ENCODE measurements at places on chromosomes 13 and 19.

GRCh38 chr13:33798023-33798422 is 19.9 kb upstream of the RFC3 start:
- DNase-seq: no peak

DNA sequence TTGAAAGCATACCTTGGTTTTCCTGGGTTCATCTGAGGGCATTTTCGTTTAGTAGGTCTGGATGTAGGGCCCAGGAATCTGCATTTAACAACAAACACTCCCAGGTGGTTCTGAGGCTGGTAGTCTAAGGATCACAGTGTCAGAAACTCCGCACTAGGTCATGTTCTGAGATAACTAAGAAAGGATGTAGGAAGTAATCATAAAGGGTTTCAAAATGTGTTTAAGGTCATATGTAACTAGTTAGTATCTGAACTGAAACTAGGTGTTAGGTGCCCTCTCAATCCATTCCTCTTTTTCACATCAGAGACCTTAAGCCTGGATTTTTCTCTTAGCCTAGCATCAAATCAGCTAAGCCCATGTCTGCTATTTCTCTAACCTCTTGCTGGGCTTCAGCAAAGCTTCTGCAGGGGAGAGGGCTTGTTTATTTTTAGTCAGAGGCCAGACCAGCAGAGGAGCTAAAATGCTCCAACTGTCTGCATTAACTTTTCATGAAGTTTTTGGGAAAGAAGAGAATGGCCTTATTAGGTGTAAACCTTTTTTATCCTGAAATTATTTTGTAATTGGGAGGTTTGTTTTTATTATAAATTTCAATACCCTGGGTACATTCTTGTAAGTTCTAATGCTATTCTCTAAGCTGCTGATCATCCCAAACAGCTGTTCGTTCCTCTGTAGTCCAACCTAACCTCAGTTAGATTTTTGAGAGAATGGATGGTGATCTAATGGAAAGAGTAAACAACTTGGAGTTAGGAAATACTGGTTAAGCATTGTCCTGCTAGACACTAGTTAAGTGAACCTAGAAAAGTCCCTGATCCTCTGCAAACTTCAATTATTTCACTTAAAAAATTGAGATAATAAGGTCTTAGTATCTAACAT is 262.8 kb upstream of the RFC3 start:
- DNase-seq: no peak

- no peak for DNase-seq
Observed at GRCh38 chr13:60329221-60329923, 67.6 kb upstream of the TDRD3 start.

- DNase-seq: no peak
Observed at GRCh38 chr19:3544742-3545668, 6.0 kb downstream of the TEKTIP1 start.

- DNase-seq: no peak
Observed at GRCh38 chr19:50204081-50204428, 633 bp downstream of the MYH14 start.

DNA sequence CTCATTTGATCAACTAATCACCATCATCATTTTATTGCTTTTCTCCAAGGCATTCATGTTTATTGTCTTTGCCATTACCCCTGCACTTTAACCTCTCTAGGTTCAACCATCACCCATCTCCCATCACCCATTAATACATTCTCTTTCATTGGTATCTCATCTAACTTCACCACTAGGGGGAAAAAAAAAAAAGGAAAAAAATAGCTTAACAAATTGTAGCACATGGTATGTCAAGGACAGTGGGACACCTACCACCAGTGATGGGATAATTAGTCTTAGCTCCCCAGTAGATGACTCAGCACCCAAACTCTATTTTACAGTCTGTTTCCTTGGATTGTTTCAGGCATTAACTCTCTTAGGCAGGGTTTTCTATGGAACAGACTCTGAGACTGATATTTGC is 1770.2 kb upstream of the MIR17HG start:
- no peak for DNase-seq

DNA sequence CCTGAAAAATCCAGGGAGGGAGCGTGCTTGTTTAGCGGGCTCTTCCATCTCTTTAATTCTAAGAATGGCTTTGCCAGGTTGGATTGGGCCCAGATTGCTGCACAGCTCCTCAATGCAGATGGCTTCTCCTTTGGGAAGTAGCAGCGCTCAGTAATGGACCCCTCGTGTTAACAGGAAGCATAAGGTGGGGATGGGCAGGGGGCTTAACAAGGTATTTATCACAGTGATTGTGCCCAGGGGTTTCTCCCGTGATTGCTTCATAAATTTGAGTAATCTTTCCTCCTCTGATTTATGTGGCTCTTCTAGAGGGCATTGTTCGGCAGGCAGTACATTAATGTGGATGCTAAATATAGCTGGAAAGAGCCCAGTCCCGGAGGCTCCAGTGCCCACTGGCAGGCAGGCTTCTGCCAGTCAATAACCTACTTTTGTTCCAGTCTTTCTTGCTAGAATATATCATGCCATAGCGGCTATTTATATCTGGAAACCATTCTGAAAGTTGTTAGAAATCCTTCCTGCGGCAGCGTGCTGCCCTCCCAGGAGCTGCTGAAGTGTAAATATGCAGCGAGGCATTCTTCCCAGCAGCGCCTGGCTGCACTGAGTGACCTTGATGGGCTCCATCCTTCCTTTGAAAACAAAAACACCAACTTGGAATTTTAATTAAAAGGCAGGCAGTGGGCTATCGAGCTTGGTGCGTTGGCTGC is 65.0 kb downstream of the FGF9 start:
- no peak for DNase-seq

DNA sequence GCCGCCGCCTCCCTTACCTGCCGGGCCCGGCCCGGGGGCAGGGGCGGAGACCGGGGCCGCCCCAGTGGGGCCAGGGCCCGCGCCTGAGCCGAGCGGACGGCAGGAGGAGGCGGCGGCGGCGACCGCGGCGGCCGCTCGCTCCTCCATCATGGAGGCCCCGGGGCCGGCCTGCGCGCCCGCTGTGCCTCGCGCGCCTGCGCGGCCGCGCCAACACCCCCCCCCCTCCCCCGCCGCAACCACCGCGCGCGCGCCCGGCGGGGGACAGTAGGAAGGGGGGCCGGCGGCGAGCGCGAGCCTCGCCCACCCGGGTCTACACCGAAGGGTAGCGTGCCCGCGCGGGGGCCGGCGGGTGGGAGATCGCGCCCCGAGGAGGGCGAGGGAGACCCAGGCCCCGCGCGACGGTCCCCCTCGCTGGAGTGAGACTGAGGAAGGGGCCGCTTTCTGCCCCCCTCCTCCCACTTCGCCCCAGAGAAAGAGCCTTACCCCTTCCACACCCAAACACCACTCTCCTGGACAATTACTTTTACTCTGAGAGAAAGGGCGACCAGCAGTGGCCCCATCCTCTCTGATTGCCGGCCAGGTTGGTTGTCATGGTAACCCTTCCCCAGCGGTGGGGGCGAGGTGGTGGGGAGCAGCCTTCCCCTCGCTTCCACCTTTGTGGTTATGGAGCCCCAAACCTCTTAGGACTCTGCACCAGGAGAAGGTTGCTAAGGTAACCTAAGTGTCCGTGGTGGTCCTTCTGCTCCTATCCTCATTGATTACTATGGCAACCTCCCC is at the start of gene STRN4:
Gene STRN4, minus strand, starts transcription at position 170 of the 777 bp plus-strand sequence. Its CDS starts 20 bp downstream, at position 150.
- DNase-seq: no peak

GRCh38 chr13:45301263-45301662 is 39.7 kb downstream of the TPT1 start:
- DNase-seq: no peak

- no peak for DNase-seq
Observed at GRCh38 chr13:112438515-112438914, 62.4 kb downstream of the SPACA7 start.

DNA sequence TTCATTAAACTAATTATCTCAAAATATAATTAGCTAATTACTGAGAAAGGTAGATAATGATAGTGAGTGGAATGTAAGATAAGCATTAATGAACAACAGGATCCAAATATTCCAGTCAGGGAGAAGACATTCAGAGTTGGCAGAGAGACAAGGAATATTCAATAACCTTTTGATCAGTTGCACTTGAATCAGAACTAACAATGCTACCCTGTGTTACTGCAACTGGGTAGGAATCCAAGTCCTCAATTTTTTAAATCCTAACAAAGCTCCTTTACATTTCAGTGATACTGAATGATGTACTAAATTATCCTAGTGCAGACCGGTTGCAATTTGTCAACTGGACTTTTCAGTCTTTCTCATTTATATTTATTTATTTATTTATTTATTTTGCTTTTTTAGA is 107.1 kb upstream of the MIR17HG start:
- no peak for DNase-seq

- DNase-seq: no peak
Observed at GRCh38 chr19:30137747-30138146, 195.7 kb downstream of the URI1 start.

DNA sequence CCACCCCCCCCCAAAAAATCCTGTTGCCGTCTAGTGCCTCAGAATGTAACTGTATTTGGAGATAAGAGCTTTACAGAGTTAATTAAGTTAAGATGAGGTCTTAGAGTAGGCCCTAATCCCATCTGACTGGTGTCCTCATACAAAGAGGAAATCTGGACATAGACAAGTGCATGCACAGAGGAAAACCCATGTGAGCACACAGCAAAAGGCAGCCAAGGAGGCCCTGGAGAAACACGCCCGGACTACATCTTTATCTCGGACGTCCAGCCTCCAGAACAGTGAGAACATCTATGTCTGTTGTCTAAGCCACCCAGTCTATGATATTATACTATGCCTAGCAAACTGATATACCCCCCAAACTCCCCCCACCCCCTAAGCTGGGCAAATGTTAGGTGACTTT is 193.8 kb downstream of the KATNAL1 start:
- DNase-seq: no peak

GRCh38 chr19:3125900-3126524 is 9.8 kb upstream of the GNA15 start:
- no peak for DNase-seq

GRCh38 chr19:6589711-6590257 is 1.2 kb downstream of the CD70 start:
- no peak for DNase-seq

DNA sequence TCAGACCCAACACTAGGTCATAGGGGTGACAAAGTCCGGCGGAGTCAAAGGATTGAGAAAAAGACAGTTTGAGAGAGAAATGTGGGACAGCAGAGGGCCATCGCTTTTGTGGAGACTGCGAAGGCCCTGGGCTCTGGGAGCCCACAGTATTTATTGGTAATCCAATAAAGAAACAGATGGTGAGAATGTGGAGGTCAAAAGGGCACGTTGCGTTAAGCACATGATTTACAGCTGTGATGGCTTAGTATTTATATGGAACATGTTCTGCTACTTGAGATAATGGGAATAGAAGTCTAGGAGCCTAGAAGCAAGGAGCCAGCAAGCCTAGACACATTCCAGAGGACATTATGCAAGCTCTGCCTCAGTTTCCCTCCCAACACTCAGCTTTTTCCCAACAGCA is 2521.1 kb downstream of the PCDH9 start:
- DNase-seq: no peak

- DNase-seq: no peak
Observed at GRCh38 chr19:13164343-13165161, 14.3 kb downstream of the IER2 start.

- no peak for DNase-seq
Observed at GRCh38 chr13:30077240-30077735, 226.9 kb upstream of the UBL3 start.

GRCh38 chr13:100796463-100796862 is 121.9 kb upstream of the TMTC4 start:
- no peak for DNase-seq

DNA sequence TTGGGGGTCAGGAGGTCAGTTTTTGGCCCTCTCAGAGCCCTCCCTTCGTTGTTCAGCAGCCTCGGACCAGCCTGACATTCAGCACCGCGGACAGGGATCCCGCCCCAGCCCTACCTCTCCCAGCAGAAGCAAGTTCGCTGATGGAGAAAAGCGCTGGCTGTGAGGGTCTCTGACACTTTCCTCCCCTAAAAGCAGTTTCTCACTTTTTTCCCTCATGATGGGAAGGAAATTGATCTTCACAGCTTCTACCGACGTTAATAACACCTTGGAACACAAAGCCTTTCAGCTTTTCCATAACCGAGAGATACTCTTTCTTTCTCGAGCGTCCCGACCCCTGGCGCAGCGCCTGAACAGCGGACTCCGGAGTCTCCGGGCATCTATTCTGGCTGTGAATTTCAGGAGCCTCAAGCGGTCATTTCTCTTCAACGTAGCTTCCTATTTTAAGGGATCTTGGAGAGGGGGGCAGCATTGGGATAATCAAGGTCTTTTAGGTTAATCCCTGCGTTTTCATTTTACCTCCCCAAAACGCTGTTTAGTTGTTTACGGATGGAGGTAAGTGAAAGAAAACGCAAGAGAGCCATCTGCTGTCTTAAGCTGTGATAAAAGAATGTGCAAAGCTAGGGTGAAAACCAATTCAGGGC is 467.2 kb downstream of the ITGBL1 start:
- no peak for DNase-seq

All from fibroblast of the conjunctiva (primary cell).